ENCODE measurements at places on chromosomes 13 and 19.

- DNase-seq, result peak; percentile 23
These were observed 408.2 kb downstream of the COG6 start for GRCh38 chr13:40063703-40064102.

GRCh38 chr13:76286178-76286577, 600.0 kb downstream of the KCTD12 start:
- peak; percentile 62 for DNase-seq

DNA sequence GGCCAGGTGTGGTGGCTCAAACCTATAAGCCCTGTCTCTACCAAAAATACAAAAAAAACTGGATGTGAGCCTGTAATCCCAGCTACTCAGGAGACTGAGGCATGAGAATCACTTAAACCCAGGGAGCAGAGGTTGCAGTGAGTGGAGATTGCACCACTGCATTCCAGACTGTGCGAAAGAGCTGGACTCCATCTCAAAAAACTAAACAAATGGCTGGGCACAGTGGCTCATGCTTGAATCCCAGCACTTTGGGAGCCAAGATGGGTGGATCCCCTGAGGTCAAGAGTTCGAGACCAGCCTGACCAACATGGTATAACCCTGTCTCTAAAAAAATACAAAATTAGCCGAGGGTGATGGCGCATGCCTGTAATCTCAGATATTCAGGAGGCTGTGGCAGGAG, 34.9 kb upstream of the ZNF83 start:
- no peak for DNase-seq

- DNase-seq, result no peak
These were observed 142.4 kb downstream of the ZIC5 start for GRCh38 chr13:99829161-99829560.

- DNase-seq, result no peak
These were observed 63.0 kb downstream of the MAP4K1 start for GRCh38 chr19:38554676-38555141.

DNA sequence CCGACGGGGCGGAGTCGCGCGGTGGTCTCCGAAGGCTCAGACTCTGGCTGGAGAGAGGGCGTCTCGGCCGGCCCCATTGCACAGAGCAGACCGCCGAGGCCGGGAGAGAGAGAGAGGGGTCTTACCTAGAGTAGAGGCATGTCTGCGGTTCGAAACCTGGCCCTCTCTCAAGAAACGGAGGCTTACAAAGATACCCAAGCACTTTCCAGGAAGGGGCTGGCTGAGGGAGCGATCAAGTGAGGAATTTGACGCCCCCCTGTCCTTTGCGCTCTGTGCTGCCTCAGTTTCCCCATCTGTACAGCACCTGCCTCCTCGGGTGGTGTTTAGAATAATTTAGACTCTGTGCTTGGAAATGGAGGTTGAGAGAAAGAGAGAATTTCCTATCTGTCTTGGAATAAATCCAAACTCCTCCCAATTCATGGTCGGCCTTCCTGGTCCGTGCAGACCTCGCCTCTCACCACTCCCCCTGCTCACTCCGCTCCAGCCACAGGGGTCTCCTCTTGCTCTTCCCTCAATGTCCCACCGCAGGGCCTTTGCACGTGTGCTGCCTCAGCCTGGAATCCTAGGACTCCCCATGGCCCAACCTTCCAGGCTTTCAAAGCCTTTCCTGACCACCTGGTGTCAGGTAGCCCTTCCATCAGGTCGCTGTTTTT, 658 bp upstream of the ISOC2 start:
- no peak for DNase-seq

DNA sequence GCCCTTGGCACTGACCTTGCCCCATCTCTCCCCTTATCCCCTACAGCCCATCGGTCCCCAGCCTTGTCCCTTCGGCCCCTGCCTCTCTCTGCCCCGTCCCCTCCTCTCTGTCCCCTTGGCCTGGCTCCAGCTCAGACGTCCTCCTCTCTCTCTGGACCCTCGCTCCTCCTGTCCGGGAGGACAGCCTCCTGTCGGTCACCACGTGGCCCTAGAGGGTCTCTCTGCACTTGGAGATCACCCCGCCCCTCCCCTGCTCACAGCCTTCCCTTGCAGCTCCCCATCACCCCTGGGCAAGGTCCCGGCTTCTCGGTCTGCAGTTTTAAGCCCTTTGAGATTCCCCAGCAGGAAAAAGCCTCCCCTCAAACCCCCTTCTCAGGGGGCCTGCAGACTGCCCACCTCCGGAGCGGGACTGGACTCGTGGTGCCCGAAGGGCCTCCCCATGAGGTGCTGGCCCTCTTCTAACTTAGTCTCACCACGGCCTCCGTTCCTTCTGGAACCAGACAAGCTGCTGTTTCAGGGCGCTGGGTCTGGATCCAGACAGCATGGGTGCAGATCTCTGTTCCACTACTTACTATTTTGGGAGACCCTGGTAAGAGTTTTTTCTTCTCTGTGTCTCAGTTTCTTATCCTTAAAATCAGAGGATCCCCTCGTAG, 3.3 kb upstream of the KLK15 start:
- DNase-seq, result no peak

DNA sequence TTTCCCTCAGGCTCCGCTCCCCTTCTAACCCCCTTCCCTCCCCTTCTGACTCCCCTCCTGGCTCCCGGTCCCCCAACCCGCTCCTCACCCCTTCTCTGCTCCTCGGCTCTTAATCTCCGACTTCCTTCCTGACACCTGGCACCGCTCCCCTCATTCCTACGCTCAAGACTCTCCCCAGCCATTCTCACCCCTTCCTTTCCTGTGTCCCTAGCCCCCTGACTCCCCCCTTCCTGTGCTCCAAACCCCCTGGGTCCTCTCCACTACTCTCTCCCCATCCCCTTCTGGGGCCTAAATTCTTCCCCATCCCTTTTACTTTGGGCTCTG, 658 bp downstream of the CLPP start:
- DNase-seq, result no peak

DNA sequence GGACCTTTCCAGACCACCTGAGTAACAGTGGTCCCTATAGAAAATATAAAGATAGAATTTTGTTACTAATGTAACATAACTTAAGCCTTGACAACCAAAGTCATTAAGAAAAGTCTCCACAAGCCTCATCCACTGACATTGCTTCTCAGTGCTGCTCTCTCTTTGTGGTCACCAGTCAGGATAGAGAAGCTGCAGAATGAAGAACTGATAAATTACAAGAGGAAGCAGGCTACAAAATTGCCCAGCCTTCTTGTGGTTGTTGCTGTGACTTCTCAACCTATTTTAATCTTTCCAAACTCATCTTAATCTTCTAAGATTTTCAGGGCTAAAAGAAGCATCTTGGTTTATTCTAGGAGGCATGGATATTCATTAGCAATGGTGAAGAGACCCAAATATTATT, 343.8 kb downstream of the MZT1 start:
- DNase-seq, result no peak

All from brain microvascular endothelial cell (primary cell).